Amniotic epithelial cell (primary cell): ENCODE measurements at places on chromosomes 4 and X.
A peak's percentile ranks its signal among the peaks of the same experiment; 100 is the strongest.

GRCh38 chr4:70991596-70991995, 1.9 kb upstream of the DCK start:
- DNase-seq = no peak

DNA sequence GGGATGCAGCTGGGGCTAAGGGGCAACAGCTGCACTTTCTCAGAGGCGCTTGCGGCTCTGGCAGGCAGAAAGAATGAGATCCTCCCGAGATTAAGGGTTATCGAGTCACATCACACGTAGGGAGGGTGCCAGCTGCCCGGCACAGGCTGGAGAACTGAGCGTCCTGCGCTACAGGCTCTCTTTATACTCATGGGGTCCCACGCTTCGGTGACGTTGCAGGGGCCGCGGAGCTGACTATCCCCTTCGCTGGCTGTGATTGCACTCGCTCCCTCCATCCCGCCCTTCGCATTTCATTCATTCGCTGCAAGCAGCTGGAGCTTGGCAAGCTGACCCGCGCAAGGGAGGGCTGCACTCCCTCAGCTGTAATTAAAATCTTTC, at the start of gene TACR3:
Gene TACR3, minus strand, starts transcription at position 156 of the 378 bp plus-strand sequence. CDS start 310 bp downstream, outside the sequence.
- DNase-seq = no peak

- DNase-seq = no peak
These were observed 945.0 kb upstream of the INTU start for GRCh38 chr4:126687655-126688358.

DNA sequence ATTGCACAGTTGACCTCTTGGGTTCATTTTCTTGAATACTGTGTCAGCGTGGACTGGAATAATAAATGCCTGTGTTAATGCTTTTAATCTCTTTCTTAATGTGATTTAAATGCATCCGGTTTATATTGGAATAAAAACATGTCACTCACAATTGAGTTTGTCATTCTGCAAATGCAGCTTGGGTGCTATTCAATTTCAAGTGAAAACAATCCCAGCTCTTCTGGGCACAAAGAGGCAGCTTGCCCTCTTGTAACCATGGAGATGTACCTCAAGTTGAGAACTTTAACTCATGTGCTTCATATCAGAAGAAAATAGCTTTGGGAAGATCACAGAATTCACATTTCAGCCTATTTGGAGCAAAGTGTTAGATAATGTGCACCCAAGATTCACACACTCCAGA, 355.7 kb upstream of the GNPDA2 start:
- no peak for DNase-seq

GRCh38 chr4:79578606-79579005, 170.6 kb upstream of the GK2 start:
- no peak for DNase-seq

GRCh38 chrX:133630362-133630761, 215.1 kb upstream of the GPC4 start:
- DNase-seq = no peak

DNA sequence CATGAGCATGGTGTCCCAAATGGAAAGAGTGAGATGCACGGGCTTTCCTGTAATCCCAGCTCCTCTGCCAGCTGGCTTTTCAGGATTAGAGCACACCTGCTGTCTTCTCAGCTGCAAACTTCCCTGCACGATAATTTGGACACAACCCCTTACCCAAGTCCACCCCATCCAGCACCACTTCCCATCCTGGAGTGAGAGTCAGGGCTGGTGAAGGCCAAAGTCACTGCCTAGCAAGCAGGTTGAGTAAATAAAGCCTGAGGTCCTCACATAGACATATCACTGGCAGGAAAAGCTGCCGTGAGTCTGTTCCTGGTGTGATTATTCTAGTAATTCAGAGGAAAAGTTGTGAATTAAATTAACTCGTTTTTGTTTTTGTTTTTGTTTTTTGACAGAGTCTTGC, 113.9 kb upstream of the MBNL3 start:
- no peak for DNase-seq

GRCh38 chr4:3368841-3369760, 72.7 kb upstream of the HGFAC start:
- peak; percentile 23 for DNase-seq

GRCh38 chr4:110034026-110034393, 121.3 kb downstream of the EGF start:
- DNase-seq = no peak

GRCh38 chr4:141328560-141329173, 108.0 kb downstream of the ZNF330 start:
- DNase-seq = no peak

DNA sequence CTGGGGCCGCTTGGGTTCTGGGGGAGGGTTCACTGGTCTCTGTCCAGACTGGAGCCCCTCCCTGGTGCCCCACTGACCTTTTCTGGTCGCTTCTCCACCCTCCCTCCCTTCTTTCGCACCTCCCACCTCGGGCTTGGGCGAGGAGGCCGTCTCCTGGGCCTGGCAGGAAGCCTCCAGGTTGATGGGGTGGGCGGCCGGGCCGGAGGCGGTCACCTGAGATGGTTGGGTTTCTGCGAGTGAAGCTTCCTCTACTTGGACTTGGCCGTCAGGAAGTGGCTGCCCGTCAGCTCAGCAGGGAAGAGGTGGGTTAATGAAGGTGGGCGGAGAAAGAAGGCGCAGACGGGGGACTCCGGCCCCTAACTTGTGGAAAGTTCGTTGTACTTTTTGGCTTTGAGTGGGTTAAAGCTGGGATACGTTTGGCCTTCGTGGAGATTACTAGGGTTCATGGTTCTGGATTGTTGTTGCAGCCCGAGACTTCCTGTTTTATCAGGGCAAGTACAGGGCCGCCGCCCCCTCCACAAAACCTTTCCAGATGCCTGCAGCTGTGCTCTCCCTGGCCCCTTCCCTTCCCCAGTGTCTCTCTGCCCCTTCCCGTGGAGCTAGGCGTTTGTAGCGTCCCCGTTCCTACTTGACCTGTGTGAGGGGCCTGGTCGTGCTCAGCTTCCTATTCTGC, 1.2 kb downstream of the AKAP17A start:
- DNase-seq = peak; percentile 29

DNA sequence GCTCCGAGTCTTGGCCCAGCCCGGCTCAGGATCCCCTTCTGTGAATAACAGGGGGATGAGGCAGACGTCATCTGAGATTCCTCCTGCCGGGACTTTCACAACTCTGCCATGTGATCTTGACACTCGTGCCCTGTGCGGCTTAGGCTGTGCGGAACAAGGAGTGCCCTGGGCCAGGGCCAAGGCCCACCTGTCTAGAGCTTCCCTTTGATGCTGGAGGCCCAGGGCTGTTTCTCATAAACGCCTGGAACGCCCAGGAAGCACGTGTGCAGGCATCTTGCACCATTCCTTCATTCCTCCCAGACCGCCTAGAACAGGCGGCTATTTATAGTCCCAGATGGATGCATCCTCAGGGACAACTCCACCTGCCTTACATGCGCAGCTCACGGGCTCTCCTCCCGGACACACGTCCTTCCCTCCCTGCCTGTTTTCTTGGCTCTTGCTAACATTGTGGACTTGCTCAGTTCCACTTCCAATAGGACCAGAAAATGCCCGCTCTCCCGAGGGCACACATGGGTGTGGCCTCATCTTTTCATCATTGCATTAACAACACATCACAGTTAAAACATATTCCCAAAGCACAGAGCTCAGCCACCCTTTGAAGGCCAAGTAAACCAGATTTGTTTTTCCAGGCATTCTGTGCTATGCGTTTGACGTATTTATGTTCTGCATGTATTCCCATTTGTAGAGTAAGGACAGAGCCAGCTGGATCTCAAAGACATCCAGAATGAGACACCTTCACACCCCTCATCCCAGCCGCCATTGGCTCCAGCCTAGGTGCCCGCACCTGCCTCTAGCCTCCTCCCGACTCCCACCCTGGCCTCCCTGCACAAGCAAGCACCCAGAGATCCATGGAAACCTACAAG, 57.2 kb downstream of the ABLIM2 start:
- DNase-seq = peak; percentile 89

DNA sequence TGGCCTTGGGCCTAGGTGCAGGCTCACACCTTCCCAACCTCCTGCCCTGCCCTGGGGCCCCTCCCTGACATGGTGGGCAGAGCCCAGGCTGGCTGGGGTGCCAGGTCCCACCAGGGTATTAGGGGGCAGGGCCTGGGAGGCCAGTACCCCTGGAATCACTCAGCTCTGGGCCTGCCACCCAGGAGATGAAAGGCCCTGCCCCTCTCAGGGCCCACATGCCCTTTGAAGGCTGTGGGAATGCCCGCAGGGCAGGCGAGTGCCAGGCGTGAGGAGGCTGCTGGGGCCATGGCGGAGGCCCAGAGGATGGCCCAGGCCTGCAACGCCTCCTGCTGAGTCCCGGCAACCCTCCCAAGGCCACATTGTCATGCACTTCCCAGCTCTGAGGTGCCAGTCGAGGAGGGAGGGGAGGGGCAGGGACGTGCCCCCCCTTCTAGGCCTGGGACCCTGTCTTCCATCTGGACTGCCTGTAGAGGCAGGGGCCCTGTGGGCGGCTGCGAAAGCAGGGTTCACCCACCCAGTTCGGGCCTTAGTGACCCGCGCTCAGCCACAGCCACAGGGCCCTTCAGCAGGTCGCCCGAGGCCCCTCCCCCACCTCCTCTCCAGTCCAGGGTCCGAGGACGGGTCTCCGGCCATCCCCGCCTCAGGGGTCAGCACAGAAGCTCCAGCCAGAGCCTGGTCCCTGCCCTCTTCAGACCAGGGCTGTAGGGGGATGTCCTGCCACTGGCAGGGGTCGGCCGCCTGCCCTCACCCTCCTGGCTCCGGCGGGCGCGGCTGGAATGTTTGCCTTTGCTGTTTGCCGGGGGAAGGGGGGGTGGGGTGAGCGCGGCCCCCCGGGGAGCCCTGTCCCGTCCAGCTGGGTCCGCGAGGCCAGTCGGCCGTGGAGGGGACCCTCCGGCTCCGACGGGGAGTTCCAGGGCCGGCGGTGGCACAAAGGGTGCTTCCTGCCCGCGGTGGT, 26.7 kb upstream of the FGFR3 start:
- no peak for DNase-seq
